GM20000 (cell line): ENCODE measurements at places on chromosomes 12 and 14.

GRCh38 chr14:57227083-57227482, 41.6 kb downstream of the EXOC5 start:
- DNase-seq, result no peak

DNA sequence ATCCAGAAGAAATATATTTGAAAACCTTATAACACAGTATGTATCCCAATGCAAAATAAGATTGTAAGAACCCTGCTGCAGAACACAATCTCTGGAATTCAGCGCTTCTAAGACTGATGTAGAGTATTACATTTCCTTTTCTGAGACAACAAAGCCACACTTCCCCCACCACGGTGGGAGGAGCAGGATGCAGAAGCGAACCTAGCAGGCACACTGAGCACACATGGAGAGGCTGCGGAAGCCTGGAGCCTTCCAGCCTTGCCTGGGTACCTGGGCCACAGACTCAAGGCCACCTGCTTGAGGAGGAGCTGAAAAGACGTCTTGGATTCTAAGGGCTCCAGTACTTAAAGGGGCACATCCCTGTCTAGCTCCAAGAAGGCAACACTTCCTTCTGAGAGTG, 46.4 kb downstream of the TCHP start:
- no peak for DNase-seq

GRCh38 chr14:99035712-99036610, 236.0 kb downstream of the BCL11B start:
- no peak for DNase-seq

DNA sequence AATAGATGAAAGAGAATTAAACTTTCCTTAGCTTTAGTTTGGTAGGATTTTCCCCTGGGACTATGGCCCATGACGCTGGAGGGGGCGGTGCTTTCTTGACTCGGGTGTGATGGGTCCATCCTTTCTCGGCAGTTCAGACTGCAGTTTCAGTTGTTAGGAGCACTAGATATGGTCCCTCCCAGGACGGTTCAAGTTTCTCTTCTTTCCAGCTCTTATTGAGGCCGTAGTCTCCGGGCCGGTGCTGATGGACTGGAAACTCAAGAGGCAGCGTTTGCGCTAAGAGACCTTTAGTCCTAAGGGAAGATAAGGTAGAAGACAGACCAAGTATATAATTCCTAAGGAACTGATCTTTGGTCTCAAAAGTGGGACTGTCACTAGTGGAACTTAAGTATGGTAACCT, 111.2 kb downstream of the RIN3 start:
- DNase-seq, result no peak

- no peak for DNase-seq
Measured at GRCh38 chr12:24896171-24896570, 52.7 kb downstream of the BCAT1 start.

DNA sequence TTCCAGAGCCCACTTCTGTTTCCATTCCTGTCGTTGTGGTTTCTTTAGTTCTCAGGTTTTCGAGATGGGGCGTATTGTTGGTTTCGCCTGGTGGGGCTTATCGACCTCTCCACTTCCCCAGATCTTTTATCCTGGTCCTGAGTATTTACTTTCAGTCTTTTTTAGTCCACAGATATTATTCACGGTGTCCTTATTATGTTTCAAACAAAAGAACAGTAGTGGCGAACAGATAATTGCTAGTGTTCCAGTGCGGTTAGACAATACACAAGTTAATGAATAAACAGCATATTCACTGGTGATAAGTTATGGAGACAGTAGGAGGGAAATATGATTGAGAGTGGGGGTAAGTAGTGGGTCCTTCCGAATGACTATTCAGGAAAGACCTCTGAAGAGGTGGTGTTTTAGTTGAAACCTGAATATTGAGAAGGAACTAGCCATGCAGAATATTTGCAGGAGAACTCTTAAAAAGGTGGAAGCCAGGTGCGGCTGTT, 668 bp downstream of the TMEM260 start:
- DNase-seq, result no peak

- DNase-seq, result no peak
Measured at GRCh38 chr12:114815026-114815795, 131.2 kb upstream of the TBX3 start.

DNA sequence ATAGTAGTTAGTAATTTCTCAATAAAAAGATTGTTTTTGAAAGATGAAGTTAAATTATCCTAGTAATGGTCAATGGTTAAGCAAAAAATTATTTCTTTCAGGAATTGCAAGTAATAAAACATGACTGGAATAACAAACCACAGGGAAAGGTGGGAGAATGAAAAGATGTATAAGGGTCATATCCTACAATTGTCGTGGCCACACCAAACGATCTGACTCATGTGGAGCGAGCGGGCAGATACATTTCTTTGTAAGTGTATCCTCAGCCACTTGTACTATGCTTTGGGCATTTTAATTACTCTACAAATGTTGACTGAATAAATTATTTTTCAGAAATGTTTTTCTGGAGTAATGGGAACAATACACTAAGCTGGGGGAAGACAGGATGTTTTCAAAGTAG, 45.5 kb downstream of the ACSM4 start:
- no peak for DNase-seq

DNA sequence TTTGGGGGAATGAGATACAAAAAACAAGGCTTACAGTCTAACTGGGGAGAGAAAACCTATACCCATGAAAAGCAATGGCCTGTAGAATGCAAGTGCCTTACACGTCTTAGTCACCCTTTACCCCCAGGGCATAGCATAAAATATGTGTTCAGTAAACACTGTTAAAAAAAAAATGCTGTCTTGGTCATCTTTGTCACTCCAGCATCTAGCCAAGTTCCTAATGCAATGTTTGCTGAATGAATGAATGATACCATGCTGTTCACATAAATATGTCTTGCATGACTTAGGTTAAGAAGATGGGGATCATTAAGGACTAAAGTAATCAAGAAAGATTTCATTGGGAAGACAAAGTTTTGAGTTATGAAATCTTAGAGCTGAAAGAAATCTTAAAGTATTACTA, 38.5 kb downstream of the PPP2R5E start:
- no peak for DNase-seq

- DNase-seq, result no peak
Measured at GRCh38 chr12:70664465-70664881, 27.2 kb upstream of the PTPRB start.

DNA sequence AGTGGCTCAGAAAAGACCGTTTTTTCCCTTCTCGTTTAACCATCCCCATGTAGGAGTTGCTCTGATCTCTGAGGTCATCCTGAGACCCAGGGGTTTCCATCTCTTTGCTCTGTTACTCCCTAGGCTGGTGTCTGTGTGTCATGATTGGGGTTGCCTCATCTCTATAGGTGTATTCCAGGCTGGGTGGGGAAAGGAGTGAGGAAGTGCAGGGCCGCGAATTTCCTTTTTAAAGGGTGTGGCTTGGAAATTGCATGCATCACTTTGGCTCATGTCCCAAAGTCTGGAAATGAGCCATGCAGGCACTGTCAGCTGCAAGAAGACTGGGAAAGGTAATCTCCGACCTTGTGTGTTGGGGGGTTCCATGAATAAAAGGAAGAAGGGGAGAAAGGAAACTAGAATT, 201.9 kb downstream of the AACS start:
- DNase-seq, result no peak

GRCh38 chr14:78412475-78412874, 242.3 kb downstream of the NRXN3 start:
- no peak for DNase-seq

DNA sequence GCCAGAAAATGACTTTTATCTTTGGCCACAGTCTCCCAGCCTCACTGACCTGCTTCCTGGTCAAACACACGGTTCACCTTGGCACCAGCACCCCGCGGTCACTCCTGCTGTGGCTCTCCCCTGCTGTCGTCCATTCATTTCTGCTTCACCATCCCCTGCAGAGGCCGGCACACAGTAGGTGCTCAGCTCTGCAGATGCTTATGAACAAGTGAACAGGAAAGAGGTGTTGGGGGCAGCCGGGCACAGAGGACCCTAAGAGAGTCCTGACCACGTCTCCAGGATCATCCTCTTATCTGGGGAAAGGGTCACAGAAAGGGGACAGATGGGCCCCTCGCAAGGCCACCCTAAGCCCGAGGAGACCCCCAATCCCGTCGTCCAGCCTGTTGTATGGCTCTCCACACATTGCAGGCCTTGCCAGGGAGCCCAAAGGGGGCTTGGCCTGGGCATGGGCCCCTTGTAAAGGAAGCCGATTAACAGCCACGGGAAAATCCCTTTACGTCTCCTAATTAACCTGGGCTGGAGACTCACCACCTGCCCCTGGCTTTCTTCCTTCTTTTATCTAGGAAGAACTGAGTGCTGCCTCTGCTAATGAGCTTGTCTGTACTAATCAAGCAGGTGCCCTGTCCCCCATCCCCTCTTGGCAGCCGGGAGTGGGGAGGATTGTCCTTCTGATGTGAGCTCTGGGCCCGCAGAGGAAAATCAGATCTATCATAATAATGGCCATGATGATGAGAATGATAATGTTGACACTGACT, 119.2 kb downstream of the AACS start:
- DNase-seq, result no peak

- DNase-seq, result no peak
Measured at GRCh38 chr12:51386351-51386750, 4.9 kb downstream of the GALNT6 start.

GRCh38 chr12:115444346-115444745, 760.4 kb upstream of the TBX3 start:
- DNase-seq, result no peak

DNA sequence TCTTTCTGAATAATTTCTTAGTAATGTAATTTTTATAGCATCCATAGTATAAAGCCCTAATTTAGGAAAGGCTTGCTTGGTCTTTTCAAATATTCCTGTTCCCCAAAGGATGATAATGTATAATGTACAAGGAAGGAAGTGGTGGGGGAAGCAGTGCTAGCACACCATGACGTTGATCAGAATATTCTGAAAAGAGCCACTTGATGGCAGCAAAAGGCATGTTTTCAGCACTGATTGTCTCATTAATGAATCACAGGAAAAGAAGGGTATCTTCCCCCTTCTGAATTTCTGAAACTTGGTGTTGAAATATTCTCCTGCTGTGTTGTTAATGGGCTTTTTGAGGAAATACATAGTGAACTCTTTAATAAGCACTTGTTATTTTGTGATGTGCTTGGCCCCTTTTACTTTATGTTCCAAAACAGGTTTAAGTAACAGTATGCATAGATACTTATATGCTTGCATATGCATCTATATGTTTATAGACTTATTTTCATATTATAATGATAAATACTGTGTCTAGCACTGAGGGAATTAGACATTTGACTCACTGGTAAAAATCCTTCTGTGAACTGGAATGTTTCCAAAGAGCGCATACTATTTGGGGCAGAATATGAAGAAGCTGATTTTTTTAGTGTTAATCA, 122.0 kb downstream of the TMEM117 start:
- peak; percentile 53 for DNase-seq

GRCh38 chr12:2925322-2925995, 33.7 kb upstream of the TEAD4 start:
- no peak for DNase-seq
